ENCODE measurements at places on chromosomes 2 and 18. TPM values are rescaled to one million over a fixed set of nuclear protein-coding genes. Genes with fewer than 3 reads are reported as not detected.

DNA sequence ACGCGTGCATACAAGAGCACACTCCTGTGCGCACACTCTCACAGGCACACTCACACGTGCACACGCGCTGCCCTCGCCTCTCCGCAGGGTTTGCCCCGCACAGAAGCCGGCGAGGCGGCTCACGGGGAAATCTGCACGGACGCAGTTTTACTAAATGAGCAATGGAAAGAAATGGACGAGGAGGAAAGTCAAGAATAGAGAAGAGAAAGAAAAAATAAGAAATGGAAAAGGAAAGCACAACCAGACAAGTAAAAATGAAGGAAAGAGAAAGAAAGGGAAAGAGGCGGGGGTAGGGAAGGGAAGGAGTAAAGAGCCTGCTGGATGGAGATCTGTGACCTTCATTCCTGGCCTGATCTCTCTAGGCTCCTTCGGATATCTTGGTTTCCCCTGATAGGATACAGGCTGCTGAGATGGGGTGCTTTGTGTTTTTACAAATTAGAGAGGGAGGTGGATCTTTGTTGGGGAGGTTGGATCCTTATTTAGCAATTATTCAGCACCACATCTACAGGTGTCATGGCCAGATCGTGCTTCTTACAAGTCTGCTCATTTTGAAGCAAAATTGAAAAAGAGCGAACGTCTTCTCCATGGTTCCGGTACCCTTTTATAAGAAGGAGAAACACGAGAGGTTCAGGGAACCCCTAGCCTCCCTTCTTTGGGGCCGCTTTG is 693 bp upstream of the LRP2 start:
- peak overlapping the region; percentile 20 for H3K4me3 ChIP-seq
- H3K4me1 ChIP-seq: peaks cover 38% of the 10 kb centered on the region
- no peaks in the 10 kb centered on the region for H3K36me3 ChIP-seq
- no peak for DNase-seq
- H3K27ac ChIP-seq: no peak overlapping the region

DNA sequence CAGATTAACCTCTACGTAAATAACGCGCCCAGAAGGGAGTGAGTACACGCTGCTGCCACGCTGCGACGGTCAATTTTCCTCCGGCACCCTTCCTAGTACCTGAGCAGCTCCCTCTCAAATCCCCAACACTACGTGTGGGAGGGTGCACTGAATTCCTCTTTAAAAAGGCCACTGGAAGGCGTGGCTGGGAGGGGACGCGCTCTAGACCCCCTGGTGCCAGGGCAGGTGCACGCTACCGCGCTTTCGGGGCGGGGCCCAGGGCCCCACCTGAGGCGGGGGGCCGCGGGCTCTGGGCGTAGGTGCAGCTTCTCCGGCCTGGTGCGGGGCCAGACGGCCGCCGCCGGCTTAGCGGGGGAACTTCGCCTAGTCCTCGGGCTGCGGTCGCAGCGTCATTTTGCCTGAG is 668 bp upstream of the ANKRD12 start:
- no peaks in the 10 kb centered on the region for H3K27me3 ChIP-seq
- DNase-seq: no peak
- peak overlapping the region; percentile 91 for H3K27ac ChIP-seq
- H3K36me3 ChIP-seq: no peaks in the 10 kb centered on the region
- peaks cover 20% of the 10 kb centered on the region for H3K4me1 ChIP-seq

DNA sequence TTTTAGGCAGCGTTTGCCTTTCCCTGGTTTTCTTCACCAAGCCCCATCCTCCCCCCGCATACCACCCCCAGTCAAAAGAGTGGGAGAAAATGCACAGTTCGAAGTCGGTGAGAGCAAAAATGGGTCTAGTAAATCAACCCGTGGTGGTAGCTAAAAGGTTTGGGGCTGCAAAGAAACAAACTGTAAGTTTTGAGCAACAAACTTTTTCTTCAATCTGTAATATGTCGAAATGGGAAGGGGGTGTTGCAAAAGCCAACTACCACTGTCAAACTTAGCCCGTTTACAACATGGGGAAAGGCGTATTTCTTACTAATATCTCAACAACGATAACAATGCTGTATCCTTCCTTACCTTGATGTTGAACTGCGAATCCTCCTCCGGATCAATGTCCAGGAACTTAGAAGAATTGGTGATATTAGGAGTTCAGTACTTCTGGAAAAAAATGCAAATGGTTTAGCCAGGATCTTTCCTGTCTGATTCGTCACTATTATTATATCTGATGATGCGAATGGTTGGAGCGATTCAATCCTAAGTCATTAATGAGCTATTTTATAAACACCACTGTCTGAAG is 2.4 kb upstream of the SATB2 start:
- peak overlapping the region; percentile 78 for H3K27ac ChIP-seq
- H3K4me3 ChIP-seq: peak overlapping the region; percentile 81
- no peaks in the 10 kb centered on the region for H3K36me3 ChIP-seq
- H3K4me1 ChIP-seq: peaks cover 19% of the 10 kb centered on the region
- DNase-seq: no peak

GRCh38 chr2:31131871-31132270 is 6.4 kb downstream of the GALNT14 start:
- H3K27me3 ChIP-seq: peaks cover 31% of the 10 kb centered on the region
- no peaks in the 10 kb centered on the region for H3K36me3 ChIP-seq
- H3K27ac ChIP-seq: no peak overlapping the region
- peaks cover 2% of the 10 kb centered on the region for H3K4me1 ChIP-seq
- no peak overlapping the region for H3K4me3 ChIP-seq

CDH19 gene
- total RNA-seq: 305 TPM

SERPINB10 gene
- total RNA-seq: 0.22 TPM

DNA sequence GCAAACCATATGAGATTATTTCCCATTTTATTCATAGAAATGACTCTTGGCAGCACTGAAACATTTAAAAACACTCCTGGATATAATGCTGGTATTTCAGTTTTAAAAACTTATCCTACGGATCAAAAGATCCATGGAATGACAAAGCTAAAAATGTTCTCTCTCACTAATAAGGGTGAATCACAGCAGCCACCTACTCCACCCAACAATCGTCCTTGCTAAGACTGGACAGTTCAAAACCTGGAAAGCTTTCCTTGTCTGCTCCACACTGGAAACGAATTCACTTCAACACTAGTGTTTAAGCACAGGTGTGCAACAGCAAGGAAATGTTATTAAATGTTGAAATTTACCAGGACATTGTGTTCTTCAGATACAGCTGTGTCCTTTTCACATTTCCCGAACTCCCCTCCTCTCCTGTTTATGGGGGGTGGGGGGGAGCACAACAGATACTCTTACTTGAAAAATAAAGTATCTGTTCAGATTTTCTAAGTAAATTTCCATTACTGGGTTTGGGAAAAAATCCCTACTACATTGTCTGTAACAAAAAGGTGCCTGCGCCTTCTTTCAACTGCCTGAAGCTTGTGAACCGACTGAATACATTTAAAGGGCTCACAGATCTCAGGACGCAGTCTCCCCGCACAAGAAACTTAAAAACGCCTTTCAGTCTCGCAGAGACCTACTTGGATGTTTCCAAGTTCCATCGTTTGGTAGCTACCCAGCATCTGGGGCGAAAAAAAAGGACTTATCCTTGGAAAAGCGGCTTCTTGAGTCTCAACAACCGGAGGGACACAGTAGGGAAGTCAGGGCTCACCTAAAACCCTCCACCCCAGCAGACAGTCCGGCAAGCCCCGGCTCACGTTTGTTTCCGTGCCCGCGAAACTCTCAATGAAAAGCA is 1.3 kb downstream of the YWHAQ start:
- peak overlapping the region; percentile 99 for H3K27ac ChIP-seq
- peak overlapping the region; percentile 73 for H3K4me3 ChIP-seq
- DNase-seq: no peak
- H3K27me3 ChIP-seq: no peaks in the 10 kb centered on the region
- peaks cover 30% of the 10 kb centered on the region for H3K4me1 ChIP-seq

PARD6G gene
- total RNA-seq: 10.7 TPM

GRCh38 chr2:33451214-33451613 is 25.2 kb upstream of the RASGRP3 start:
- H3K27ac ChIP-seq: no peak overlapping the region
- H3K36me3 ChIP-seq: no peaks in the 10 kb centered on the region
- H3K4me3 ChIP-seq: no peak overlapping the region
- no peak for DNase-seq
- H3K4me1 ChIP-seq: no peaks in the 10 kb centered on the region

STPG4 gene
- 2.6 TPM for total RNA-seq

DNA sequence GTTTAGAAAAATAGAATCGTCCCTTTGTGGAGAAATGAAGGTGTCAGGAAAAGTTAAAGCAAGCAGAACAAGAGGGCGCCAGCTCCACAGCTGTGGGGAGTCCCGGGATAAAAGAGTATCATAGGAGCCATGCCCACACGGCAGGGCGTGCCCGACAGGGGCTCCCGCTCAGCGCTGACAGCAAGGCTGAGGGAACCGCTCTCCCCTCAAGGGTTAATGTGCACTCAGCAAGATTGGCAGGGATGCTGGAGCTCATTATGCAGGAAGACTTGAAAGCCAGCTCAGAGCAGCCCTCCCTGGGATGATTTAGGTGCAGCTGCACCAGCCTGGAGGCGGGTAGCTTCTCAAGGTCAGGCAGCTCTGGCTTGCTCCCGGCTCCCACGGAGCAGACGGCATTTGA is 500.2 kb downstream of the EIPR1 start:
- no peaks in the 10 kb centered on the region for H3K36me3 ChIP-seq
- H3K27me3 ChIP-seq: no peaks in the 10 kb centered on the region
- H3K27ac ChIP-seq: no peak overlapping the region
- no peak overlapping the region for H3K4me3 ChIP-seq

GRCh38 chr2:98875081-98875728 is 60.8 kb downstream of the CRACDL start:
- H3K4me3 ChIP-seq: no peak overlapping the region
- no peaks in the 10 kb centered on the region for H3K4me1 ChIP-seq
- H3K36me3 ChIP-seq: no peaks in the 10 kb centered on the region
- peak; percentile 3 for DNase-seq
- no peak overlapping the region for H3K27ac ChIP-seq
- no peaks in the 10 kb centered on the region for H3K27me3 ChIP-seq

- no peaks in the 10 kb centered on the region for H3K4me1 ChIP-seq
- no peak for DNase-seq
- H3K27me3 ChIP-seq: no peaks in the 10 kb centered on the region
- H3K27ac ChIP-seq: no peak overlapping the region
Measured at GRCh38 chr2:72979896-72980295, 62.6 kb downstream of the EMX1 start.
